Kidney (tissue), 22 donors: ENCODE measurements at places on chromosomes 1 and 21. TPM values are rescaled to one million over a fixed set of nuclear protein-coding genes. Genes with fewer than 3 reads are reported as not detected.

DNA sequence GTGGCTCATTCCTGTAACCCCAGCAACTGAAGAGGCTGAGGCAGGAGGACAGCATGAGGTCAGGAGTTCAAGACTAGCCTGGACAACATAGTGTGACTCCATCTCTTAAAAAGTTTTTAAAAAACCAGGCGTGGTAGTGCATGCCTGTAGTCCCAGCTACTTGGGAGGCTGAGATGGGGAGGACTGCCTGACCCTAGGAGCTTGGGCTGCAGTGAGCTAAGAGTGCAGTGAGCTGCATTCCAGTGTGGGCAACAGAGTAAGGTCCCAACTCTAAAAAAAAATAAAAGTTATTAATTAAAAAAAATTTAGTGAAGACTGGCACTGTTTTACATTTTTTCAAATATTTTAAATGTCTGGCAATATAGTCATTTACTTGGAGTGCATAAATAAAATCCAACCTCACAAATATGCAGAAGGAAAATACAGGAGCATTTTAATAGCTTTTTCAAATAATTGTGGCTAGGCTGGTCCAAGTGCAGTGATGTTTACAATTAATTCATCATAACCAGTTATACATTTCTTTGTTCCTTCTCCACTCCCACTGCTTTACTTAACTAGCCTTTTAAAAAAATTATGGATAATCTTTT, 10.8 kb downstream of the ZBTB8OS start:
- no peak for DNase-seq

DNA sequence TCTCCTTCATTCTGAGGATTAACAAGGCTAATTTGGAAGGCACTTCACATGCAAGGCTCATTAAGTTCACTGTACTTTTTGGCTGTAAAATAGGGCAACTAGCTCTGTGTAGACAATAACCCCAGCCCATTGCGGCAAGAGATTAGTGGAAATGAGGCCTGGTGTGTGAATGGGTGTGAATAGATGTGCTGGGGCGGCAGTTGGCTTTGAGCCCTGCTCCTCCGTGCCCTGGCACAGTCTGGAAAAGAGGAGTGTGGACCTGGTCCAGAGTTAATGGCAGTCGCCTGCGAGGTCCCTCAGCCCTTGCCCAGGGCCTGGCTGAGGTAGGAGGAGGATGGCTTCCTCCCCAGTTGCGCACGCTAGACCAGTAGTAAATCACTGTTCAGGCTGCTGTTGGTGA, 4.8 kb downstream of the KISS1 start:
- no peak for DNase-seq

DNA sequence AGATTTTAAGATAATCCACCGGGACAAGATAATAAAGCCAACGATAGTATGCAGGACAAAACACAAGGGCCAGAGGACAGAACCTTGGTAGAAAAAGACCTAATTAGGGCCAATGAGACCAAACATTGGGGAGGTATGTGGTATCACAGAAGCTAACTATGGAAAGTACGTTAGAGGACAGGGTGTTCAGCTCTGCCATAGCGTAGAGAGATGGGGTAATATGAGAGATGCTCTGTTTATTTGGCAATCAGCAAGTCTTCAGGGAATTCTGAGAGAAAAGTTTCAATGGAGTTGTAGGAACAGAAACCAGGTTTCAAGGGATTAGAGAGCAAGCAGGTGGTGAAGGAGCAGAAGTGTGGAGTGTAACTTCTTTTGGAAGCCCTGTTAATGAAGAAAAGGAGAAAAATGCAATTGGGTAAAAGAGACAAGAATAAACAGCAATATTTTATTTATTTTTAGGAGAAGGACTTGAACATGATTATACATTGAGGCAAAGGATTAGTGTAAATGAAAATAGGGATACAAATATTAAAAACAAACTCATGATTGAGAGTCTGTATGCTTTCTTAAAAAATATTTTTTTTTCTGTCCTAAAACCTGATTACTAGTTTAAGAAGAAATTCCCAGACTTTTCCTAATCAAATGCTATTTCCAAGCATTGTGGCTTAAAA, 24.0 kb downstream of the EEIG2 start:
- DNase-seq, result no peak

DNA sequence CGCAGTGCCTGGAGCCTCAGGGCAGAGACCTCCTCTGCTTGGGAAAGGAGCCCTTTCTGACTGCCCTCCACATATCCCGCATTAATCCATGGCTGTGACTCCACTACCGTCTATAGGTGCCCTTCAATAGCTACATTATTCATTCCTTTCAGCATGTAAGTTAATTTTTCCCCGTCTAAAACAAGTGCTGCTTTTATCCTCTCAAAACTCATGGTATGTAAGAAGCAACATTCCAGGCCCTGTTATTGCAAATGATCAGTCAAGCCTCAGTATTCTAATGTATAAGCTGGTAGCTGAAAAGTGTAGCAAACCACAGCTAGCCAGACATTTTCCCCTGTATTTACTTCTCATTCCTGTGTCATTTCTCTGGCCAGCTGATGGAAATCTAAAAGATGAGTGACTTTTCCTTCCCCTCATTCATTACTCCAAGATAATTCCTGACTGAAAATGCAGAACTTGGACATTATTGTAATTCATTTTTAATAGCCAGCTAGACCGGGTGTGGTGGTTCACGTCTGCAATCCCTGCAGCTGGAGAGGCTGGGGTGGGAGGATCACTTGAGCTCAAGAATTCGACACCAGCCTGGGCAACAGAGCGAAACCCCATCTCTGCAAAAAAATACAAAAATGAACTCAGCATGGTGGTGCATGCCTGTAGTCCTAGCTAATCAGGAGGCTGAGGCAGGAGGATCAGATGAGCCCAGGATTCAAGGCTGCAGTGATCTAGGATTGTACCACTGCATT, 88.5 kb upstream of the SOD1 start:
- DNase-seq, result no peak

- DNase-seq, result no peak
These were observed 107.4 kb upstream of the EDN2 start for GRCh38 chr1:41591891-41592290.

DNA sequence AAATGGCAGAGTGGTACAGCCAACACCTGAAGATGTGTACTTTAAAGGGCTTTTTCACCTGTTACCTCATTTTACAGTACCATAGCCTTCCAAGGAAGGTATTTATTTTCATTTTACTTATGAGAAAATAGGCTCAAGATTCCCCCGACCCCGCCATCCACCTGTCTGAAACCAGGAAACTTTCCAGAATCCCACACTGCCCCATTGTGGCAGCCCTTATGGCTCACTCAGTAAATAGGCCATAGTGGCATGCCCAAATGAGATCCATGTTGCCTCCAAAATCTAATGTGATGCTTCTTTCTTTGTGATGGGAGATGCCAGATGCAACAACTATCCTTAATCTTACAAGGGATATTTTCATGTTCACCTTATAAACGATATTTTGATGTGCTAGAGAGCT, 97.8 kb downstream of the EBNA1BP2 start:
- DNase-seq, result no peak

The RXFP4 gene
- total RNA-seq, result not detected

The CHODL gene
- total RNA-seq, result 2.0 TPM

The AMY1A gene
- not detected for total RNA-seq
